ENCODE measurements at places on chromosomes 5 and 9.
A peak's percentile ranks its signal among the peaks of the same experiment; 100 is the strongest.

- no peak for DNase-seq
These were observed 42.5 kb upstream of the GADD45G start for GRCh38 chr9:89562186-89562814.

- DNase-seq = no peak
These were observed 5.6 kb downstream of the OLFM1 start for GRCh38 chr9:135093111-135093510.

- no peak for DNase-seq
These were observed 181.5 kb downstream of the SLCO4C1 start for GRCh38 chr5:102114525-102115069.

DNA sequence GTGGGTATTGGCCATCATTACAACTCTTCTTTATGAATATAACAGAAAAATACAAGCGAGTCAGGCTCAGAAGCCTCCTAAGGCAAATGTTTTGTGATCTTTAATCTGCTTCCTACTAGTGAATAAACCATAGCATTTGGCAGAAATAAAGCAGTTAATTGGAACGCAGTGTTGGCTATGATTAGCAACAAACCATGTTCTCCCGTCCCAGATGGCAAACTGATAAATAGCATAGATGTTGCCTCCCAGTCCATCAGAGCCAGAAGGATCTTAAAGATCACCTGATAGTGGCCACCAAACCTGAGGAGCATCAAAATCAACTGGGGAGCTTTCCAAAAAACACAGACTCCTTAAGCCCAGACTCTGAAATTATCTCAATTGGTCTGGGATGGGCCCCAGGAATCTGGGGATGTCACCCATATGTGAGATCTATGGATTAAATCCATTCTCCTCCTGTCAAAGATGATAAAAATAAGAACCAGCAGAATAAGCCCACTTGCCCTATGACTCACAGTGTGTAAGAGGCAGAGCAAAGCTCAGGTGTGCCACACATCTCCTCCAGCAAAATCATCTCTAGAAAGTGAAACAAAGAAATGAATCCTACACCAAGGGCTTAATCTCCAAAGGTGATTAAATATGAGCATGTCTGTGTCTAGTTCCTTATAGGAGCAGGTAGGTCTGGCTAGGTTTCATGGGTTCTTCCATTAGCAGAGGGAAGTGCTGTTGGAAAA lies 50.3 kb downstream of the APBA1 start:
- no peak for DNase-seq

DNA sequence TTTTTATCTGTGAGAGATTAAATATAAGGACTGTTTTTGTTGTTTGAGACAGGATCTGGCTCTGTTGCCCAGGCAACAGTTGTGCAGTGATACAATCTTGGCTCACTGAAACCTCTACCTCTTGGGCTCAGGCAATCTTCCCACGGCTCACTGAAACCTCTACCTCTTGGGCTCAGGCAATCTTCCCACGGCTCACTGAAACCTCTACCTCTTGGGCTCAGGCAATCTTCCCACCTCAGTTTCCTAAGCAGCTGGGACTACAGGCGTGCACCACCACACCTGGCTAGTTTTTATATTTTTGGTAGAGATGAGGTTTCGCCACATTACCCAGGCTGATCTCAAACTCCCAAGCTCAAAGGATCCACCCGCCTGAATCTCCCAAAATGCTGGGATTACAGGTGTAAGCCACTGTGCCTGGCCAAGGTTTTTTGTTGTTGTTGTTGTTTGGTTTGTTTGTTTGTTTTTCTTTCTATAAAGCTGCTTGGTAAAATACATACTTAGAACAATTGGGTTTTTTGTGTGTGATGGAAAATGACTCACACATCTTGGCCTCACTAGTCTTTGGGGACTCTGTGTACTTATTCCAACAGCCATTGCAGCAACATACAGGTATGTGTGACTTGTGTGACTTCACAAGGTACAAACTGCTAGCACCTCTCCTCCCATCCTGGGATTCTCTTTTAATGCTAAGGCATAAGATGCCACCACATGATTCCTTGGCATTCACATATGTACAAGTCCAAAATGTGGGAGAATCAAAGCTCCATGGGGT lies 36.5 kb upstream of the RASA1 start:
- DNase-seq = no peak

- DNase-seq = no peak
These were observed 217.1 kb downstream of the MAST4 start for GRCh38 chr5:66813306-66813705.

GRCh38 chr5:123278284-123278683 lies 144.9 kb downstream of the CEP120 start:
- DNase-seq = no peak

DNA sequence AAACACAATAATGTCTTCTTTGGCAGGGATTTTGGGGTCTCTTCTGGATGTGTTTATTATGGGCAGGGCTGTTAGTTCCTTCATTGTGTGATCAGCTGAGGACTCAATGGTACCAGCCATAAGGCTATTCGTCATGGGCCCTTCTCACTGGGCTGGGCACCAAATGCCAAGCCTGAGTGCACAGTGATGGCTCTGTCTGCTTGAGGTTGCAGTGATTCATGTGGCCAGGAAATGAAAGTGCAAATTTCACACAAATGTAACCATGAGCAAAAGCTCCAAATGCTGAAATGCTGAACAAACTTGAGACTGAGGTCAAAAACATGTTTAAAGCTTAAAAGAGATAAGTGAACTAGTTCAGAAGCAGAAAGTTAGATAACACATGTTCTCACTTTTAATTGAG lies 191.0 kb downstream of the TARS1 start:
- no peak for DNase-seq

- DNase-seq = no peak
These were observed 66.4 kb downstream of the WWC1 start for GRCh38 chr5:168357876-168358275.

DNA sequence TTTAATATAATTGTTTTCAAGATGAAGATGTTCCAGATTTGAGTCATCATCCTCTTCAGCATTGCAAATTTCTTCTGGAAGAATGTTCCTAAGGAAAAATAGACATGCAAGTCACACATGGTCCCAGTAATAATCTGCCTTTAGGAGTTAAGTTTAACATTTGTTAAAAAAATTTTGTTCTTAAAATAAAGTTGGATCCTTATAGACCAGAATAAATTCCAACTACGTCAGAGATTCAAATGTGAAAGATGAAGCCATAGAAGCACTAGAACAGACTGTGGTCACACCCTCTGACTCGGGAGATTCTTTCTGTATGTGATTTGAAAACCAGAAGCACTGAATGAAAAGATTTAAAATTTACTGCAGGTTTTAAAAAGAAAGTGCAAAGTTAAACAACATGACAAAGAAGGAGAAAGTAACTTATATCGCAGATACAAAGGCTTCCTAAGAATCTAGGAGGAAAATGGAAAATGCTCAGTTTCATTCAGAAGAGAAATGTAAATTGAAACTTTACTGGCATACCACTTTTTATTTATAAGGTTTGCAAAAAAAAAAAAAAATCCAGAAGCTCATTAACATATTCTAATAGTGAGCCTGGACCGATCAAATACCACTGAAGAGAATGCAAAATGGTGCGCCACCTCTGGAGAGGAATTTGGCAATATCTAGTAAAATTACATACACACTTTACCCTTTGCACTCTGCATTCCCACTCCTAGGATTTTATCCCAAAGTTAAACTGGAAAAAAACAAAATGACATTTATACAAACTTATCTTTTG lies 14.3 kb upstream of the ASPN start:
- no peak for DNase-seq

DNA sequence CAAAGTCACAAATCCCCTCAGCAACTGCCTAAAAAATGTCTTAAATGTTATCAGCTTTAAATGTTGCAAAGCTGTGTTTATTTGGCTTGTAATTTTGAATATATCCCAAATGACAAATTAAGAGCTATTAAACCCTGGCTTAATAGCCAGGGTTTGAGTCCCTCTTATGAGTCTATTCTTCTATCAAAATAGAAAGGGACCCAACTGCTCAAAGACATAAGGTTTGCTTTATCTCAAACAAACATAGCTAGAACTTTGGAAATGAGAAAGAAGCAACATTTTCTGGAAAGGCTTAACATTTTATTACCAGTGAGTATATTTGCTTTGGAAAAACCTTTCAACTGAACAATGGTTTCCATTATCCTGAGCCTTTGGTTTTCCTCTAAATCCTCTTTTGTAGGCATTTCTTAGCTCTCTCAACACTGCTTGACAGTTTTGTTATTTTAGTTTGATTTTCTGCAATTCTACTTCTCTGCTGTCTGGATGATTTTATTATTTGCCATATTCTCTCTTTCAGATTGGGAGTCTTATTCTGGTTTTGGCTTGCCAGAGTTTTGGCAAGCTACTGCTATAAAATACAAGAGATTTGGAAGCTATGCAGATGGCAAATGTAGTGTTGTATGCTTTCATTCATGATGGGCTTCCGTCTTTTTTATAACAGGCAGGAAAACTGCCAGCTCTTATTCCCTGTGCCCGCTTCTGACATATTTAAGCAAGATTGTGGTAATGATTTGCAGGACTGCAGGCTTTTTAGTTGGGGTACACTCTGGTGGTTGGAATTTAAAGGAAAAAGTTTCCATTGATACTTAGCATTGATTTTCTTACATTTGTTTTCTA lies 734.9 kb downstream of the DTWD2 start:
- DNase-seq = no peak

GRCh38 chr5:142690667-142691066 lies 4.8 kb upstream of the FGF1 start:
- no peak for DNase-seq

- DNase-seq = no peak
These were observed 186.1 kb upstream of the MAST4 start for GRCh38 chr5:66410122-66410521.

DNA sequence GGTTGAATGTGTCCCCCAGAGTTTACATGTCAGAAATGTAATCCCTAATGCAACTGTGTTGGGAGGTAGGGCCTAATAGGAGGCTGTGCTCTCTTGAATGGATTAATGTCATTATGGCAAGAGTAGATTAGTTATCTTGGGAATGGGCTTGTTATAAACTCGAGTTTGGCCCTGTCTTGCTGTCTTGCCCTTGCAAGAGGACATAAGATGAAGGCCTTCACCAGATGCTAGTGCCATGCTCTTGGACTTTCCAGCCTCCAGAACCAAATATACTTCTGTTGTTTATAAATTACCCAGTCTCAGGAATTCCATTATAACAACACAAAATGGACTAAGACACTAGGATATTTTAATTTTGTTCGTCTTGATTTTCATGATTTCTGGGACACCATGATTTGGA lies 5.4 kb downstream of the PIK3R1 start:
- no peak for DNase-seq

- no peak for DNase-seq
These were observed 404.0 kb upstream of the GRIA1 start for GRCh38 chr5:153086486-153086885.

DNA sequence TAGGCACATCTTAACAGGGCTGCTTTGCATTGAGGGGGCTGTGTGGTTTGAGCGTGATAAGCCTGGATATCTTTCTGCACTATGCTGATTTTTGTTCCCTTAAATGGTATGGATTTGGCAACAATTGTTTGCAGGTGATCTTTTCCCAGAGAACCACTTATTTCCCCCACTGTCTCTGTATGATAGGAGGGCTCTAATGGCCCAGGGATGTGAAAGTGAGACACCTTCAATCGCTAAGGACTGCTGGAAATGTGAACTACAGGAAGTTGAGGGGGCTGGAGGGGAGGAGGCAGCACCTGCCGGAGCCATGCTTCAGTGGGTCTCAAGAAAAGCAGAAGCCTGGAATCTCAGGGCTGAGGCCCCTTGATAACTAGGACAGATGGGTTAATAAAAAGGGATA lies 29.4 kb downstream of the SYK start:
- no peak for DNase-seq

DNA sequence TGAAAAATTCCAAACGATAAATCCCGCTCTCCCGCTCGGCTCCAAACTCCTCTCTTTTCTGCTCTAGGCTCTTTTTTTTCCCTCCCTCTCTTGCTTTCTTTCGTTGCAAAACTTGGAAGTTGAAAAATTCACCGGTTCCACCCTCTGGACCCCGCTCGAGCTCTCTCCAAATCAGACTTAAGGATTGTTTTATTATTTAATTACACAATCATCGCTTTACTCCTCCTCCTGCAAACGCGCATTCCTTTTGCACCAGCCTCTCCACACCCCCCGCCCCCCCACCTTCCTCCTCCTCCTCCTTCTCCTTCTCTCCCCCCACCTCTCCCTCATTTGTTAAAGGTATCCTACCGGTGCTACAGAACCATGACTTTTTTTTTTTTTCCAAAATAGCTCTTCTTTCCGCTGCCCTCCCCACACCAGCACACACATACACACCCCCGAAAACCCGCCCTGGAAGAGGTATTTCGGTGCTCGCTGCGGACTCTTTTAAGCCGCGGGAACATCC lies 535 bp upstream of the NFIB start:
- DNase-seq = no peak

DNA sequence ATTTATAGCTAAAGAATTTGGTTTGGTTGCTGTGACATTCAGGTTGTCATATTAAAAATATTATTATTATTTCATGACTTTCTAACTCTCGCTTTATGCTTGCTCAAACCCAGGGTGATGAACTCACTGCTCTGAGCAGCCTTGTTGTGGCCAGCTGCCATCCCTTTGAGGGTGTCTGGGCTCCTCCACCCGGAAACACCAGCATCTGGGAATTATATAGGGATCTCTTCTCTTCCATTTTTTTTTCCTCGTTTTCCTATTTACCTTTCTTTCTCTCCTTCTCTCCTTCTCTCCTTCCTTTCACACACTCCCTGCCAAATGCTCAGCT lies 355.8 kb upstream of the SMARCA2 start:
- no peak for DNase-seq

DNA sequence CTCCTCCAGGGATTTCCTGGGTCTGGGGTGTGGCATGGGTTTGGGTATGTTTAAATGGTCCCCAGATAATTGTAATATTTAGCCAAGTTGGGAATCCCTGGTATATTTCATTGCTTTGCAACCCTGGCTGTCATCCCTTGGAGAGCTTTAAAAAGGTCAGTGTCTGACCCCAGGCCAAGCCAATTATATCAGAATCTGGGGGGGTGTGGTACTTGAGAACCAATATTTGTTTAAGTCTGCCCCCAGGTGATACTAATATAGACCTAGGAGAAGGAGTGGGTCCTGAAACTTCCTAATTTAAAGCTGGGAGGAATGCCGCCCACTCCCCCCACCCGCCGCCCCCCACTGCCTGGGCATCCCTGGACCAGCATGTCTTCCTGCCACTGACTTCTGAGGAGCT lies 38.2 kb upstream of the SLC2A8 start:
- DNase-seq = no peak

- DNase-seq = no peak
These were observed 4.2 kb downstream of the CARD19 start for GRCh38 chr9:93100276-93100636.

- no peak for DNase-seq
These were observed 310.5 kb downstream of the NSG2 start for GRCh38 chr5:174355995-174356394.

- peak; percentile 30 for DNase-seq
These were observed at the start of gene DMRT3 for GRCh38 chr9:976258-976942. DMRT3 (plus strand) TSS chr9:976655; CDS start chr9:977002, 347 bp downstream.

- no peak for DNase-seq
These were observed 91.1 kb upstream of the RNF180 start for GRCh38 chr5:64074533-64074932.

- DNase-seq = no peak
These were observed 3.4 kb upstream of the DCTN4 start for GRCh38 chr5:150762211-150762610.
